ENCODE measurements at places on chromosomes 1 and 21.

- DNase-seq = peak; percentile 66
Measured at GRCh38 chr1:94801919-94802546, 18.1 kb upstream of the SLC44A3 start.

DNA sequence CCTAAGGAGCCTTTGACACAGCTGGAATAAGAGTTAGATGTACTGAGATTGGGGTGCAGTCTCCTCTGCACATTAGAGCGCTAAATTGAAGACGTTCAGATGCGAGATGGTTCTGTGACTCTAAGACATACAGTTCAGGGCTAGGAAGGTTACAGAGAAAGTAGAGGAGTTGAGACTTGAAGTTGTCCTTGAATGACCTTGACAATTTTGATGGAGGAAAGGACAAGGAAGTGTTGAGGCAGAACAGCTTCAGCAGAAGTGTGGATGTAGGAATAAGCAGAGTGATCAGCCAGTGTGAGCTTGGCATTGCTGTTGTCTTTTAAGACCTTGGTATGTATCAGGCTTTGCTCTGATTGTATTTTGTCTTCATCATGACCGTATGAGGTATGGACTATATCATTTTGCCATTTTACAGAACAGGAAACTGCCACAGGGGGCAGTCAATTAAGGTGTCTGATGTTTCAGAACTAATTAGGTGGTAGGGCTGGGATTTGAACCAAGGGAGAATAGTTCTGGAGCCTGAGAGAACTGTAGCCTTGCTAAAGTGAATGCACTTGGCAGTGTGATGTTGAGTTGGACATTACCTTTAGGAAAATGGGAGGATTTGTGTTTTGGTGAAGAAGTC, 9.2 kb downstream of the TTF2 start:
- no peak for DNase-seq

- DNase-seq = no peak
Measured at GRCh38 chr1:206486995-206487788, 16.9 kb downstream of the IKBKE start.

DNA sequence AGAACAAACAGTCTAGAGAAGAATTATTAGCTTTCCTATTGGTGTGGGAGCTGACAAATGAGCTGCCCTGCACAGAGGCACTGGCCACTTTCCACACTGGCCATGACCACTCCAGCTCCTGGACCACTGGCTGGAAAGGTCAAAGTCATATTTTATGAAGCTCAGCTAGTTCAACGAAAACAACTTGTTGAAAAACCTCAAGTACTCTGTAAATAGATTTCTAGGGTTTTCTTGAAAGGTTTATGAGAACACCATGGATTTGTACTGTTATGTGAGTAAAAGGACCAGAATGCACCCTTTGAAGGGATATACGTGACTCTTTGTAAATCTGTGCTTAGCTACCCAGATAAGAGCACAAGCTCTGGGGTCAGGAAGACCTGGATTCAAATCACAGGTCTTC, 54.5 kb upstream of the FGGY start:
- DNase-seq = no peak

DNA sequence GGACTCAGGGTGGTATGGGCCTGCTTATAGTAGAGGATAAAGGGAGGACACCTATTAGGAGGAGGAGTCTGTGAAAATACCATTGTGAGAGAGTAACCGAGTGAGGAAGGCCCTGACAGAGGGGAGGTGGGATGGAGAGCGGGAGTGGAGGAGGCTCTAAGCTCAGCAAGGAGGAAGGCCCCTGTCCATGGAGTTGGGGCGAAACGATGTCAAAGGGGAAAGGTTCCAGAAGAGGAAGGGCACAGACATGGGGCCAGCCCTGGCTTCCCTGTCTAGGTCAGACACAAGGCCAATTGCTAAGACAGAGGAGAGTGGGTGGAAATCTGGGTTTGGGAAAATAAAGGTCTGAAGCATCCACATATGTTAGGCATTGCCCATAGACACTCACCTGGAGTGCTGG, 44.2 kb downstream of the ELK4 start:
- no peak for DNase-seq

- DNase-seq = no peak
Measured at GRCh38 chr1:225451340-225451739, 23.5 kb upstream of the LBR start.

DNA sequence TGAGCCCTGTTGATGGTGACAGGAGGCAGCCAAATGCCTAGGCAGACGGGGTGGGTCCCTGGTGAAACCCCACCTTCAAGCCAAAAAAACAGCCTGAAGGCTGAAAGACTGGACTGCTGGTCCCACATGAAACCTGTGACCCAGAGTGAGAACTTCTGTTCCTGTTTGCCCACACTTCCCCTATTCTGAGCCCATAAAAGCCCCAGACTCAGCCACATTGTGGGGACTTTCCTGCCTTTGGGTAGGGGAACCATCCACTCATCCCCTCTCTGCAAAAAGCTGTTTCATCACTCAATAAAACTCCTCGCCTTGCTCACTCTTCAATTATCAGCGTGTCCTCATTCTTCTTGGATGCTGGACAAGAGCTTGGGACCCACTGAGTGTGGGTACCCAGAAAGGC, 25.2 kb downstream of the HTR6 start:
- no peak for DNase-seq

DNA sequence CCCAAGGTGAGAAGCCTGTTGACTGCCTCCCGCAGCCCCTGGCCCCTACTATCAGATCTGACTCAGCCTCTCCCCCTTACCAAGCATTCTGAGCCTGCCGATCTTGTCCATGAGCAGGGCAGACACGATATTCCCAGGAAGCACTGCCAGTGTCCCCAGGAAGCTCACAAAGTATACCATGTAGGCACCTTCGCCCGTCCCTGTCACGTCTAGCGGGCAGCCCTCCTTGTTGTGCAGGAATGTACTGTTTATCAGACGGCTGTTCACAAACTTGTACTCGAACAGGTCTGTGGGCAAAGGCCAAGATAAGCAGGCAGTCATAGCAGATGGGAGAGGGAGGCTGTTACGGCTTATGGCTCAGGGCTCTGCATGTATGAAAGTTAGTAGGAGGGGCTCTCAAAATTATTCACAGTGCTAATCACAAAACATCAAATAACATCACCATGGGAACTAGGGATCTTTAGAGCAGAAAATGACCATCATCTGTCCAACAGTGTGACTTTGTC, 7.3 kb downstream of the BOLA1 start:
- no peak for DNase-seq

GRCh38 chr1:26761217-26761616, 26.5 kb upstream of the PIGV start:
- DNase-seq = no peak

DNA sequence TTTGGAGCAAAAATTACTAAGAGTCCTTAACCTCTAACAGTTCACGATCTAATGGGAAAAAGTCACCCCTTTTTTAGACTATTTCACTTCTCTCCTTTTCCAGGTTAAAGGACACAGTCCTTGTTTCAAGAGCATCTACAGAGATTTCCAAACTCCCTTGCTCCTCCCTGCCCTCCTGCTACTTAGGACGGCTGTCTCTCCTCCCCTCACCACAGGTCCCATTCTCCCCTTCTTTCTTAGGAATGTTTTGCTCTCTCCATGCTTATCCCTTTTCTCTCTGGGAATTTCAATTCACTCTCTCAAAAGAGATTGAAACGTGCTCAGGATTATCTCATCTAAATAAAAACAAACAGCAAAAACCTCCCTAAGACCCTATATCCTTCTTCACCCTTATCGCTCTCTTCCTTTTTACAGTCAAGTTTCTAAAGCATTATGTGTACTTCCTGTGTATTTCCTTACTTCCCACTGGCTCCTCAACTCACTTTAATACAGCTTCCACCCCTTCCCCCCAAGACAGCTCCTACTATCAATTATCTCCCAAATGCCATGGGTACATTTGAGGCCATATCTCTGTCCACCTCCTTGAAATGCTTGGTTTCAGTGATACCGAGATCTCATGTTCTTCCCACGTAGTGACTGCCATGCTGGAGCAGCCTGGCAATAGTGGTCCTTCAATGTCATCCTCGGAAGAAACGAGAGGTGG, 43.2 kb upstream of the ZNF281 start:
- peak; percentile 18 for DNase-seq

DNA sequence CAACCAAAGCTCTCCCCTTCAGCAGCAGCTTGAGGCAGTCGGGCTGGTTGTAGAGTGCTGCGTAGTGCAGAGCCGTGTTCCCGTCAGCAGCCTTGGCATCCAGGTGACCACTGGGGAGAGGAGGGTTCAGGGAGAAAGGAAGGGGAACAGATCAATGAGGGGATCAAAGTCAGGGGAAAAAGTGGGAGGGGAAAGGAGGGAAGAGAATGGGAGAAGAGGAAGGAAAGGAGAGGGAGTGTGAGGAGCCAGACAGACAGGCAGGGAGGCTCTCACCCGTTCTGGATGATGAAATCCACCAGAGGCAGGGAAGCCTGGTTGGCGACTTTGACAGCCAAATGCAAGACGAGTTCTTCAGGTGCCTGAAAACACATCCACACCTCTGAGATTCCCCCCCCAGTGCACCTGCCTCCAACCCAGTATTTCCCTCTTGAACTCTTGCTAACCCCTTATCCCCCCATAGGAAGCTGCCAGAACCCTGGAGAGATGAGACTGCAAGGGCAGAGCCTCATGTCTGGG, 9.8 kb upstream of the TCEA3 start:
- no peak for DNase-seq

DNA sequence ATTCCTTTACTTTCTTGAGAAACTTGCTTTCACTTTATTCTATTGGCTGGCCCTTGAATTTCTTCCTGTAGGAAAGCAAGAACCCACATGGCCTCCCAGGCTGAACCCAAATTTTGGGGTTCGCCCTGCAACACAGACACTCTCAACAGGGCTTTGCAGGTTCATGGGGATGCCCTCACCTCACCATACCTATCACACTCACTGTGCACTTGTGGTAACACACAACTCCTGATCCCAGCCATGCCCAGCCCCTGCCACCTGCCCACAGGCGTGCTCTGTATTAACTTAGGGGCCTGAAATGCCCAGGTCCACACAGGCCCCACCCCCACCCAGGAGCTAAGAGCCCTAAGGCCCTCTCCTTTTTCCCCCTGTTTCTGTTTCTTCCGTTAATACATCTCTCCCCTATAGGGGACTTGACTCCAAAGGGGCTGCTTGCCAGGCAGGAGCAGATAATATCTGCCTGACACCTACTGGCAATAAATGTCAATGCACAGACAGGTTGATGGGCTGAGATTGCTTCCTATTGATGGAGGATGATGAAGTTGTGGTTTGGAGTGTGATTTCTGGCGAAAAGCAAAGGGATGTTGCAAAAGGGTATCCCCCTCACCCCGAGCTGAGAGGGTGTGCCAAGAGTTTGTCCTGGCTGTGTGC, 171.5 kb downstream of the AJAP1 start:
- DNase-seq = no peak

Measured in NT2/D1 (cell line).